Chondrocyte (in vitro differentiated cells): ENCODE measurements at places on chromosomes 1 and 21. TPM values are rescaled to one million over a fixed set of nuclear protein-coding genes. Genes with fewer than 3 reads are reported as not detected.

The SAMSN1 gene
- total RNA-seq, result not detected in 3 replicates

DNA sequence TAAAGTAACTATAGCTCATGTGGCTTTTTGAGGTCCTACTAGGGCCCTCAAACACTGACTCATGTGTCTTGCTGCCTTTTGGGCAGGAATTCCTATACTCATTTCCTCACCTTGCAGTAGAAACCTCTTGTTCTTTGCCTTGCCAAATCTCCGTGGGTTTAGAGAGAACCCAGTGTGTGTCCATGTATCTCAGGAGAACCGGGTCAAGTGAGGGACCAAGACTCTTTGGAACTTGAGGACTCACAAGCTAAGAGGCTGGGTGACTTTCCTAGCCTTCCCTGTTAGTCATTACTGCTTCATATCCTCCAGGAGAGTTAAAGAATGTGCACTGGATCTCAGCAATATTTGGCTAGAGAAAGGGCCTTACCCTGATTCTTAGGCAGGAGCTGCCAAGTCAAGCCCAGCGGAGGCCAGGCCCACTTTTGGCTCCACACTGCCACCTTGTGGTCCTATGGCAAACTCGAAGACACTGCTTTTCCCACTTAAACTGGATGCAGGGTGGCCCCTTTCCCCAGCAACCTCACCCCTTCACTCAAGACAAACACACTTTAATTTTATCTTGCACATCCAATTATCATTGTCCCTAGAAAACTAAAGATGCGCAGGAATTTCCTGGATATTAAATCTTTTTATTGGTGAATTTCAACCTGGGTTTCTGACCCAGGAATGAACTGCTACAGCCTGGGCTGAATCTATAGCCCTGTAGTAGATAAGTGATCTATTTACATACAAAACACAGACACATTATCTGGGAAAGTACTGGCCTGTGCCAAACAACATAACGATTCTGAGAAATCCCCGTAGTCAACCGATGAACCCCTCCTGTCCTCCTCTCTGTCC, 10.6 kb downstream of the AVPR1B start:
- H3K36me3 ChIP-seq, result no peaks in the 10 kb centered on the region
- no peak for DNase-seq
- peaks cover 14% of the 10 kb centered on the region for H3K27me3 ChIP-seq
- H3K4me3 ChIP-seq, result no peak overlapping the region
- H3K4me1 ChIP-seq, result peaks cover 3% of the 10 kb centered on the region

The CELA2B gene
- not detected in 3 replicates for total RNA-seq

DNA sequence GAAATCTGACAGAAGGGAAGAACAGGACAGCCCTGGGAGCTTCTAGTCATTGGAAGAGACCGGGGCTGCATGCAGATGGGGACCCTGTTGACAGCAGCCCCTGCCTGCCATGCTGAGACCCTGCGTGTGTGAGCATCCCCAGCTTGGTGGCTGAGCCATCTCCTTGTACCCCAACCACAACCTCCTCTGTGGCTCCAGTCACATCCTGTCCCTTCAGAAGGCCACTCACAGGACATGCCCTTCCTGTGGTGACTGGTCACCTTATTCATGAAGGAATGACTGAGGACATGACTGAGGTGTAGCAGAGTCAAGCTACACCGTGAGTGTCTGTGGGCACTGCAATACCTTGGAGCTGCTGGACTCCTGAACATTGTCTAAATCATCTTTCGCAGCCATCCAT, 141.8 kb upstream of the ERRFI1 start:
- H3K4me3 ChIP-seq, result no peak overlapping the region
- H3K27ac ChIP-seq, result no peak overlapping the region
- peaks cover 11% of the 10 kb centered on the region for H3K4me1 ChIP-seq
- no peaks in the 10 kb centered on the region for H3K36me3 ChIP-seq

The EPHB2 gene
- 44.6 to 57.5 TPM (median 48.0 TPM) in 3 replicates for total RNA-seq

The RHBDL2 gene
- total RNA-seq, result not detected in 3 replicates

DNA sequence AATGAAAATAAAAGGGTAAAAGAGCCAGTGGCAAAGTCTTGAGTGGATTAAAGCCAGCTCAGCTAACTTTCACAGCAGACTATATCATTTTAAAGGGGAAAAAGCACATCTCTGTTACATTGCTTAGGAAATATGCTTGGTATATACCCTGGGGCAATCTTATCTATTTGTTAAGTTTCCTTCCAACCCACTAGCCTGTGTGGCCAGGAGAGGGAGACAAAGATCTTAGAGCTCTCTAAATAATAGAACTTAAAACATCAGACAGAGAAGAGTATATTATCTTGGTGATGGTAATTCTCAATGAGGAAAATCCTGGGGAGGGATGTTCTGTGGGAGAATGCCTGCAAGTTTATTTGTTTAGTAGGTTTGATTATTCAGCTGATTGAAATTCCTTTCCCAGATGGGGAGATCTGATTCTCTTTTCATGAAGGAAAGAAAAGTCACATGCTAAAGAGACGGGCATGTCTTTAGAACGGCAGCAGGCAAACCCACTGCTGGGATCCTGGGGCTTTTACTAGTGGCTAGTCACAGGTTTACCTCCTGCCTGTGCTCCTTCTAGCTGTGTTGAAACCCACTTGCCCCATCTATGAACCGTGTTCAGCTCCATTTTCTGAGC, 3.6 kb downstream of the KCNE2 start:
- no peak overlapping the region for H3K4me3 ChIP-seq
